ENCODE measurements at places on chromosomes 16 and 17. TPM values are rescaled to one million over a fixed set of nuclear protein-coding genes. Genes with fewer than 3 reads are reported as not detected.

DNA sequence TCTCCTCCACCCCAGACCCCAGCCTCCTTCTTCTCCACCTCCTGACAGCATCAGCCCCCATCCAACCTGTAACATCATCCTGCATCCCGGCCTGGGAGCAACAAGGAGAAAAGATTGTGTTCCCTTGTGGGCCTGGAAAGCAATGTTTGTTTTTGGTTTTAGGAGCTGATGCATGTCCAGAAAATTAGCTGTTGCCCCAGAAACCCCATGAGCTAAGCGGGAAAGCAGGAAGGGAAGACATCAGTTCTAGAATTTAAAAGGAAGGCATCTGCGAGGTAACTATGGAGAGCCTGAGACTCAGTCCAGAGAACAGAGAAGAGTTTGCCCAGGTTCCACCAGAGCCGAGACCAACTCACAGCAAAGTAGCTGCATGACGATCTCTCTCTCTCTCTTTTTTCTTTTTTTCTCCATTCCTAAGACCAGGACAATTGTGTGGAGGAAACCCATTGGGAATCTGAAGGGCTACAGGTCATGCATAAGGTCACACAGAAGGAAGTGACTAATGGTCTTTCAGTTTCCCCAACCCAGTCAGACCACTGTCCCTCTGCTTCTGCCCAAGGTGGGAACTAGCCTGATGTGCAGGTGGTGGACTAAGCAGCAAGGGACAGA is 124.4 kb downstream of the SLC39A11 start:
- no peak for DNase-seq

DNA sequence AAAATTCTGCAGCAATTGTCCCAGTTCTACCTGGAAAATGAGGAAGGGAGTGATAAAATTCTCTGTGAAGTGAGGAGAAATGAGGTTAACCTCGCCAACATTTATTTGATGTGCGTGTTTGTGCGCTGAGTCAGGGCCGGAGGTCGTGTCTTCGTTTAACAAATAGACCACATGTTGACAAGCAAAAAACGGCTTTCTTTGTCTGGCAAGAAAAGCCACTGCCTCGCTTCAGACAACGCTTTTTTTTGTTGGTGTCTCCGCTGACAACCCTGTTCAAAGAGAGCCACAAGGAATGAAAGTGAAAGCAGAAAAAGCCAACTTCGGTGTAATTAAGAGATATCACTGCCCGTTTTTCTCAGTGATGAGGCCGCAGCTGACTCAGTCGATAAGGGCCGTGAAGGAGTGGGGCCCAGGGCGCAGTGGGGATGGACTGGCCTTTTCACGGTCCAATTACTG is 510.6 kb downstream of the CDH13 start:
- peak; percentile 60 for DNase-seq

DNA sequence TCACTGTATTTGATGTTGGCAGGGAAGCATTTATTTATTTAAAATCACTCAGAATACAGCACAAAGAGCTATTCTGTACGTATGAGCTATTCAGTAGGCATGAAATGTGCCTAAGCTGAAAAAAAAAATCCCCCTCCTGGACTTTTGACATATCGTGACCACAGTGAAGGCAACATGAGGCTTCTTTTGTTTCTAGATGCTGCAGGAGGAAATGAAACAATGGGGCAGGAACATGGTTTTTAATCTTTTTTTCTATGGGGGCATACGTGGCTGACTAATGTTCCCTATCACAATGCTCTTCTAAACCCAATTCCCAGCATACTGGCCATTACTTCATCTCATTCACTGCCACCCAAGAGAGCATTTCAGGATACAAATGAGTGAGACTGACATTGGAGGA is 191.0 kb upstream of the PMFBP1 start:
- no peak for DNase-seq

DNA sequence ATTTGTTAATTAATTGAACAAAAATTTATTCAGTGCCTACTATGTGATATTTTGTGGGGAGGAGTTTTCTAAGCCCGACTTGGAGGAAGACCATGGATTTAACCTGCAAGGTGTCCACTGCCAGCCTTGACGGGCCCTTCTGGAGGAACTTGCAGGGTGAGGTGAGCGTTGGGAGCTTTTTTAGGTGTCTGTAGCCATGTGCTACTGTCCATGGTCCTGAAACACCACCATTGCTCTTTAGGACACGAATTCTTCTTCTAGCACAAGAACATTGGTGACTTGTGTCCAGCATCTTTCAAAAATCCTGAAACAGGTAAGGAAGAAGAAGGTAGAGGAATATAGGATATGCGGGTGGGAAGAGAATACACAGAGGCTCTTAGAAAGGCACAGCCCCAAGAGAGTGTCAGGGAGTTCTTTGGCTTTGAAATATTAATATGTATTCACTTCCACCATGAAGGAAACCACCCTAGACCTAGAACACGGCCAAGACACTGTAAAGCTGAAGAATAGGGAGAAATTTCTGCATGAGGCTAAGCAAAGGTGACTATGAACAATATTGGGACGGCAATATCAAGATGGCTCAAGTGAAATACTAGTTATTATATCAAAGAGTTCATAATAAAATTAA is 27.9 kb upstream of the OR4D1 start:
- peak; percentile 80 for DNase-seq

The BRIP1 gene
- 24.3 TPM for total RNA-seq

The KIF2B gene
- not detected for total RNA-seq

DNA sequence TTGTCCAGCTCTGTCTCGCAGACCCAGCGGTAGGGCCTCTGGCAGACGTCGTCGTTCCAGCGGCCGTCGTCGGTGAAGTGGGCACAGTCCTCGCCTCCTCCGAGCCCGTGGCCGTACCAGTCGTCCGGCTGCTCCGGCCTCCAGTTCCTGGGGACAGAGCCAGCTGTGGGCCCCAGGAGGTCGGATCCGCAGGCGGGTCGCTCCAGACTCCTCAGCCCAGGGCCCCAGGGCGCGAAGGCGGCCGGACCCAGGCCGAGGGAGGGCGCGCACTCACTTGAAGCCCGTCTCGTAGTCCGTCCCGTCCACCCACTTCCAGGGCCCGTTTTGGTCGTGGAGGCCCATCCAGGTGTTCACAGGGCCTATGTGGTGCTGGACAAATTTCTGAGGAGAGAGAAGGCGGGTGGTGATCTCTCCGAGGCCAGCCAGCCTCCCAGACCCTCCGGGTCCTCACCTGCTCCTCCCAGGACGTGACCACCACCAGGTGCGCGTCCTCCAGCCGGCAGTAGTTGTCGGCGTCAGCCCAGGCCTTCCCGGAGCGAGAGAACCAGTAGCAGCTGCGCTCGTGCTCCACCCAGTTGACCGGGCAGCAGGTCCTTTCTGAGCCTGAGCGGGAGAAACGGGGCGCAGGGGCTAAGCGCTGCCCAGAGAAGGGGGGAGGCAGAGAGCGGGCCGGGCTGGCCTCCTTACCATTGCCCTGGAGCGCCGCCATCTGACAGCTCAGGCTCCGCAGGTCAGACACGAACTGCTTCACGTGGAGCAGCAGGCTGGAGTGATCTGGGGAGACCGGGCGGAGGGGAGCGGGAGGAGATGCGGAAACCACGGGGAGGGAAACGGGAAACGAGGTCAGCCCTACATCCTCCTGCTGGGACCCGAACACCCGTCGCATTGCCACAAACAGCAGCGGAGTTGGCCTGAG is 5.2 kb downstream of the ASGR1 start:
- DNase-seq = peak; percentile 76

DNA sequence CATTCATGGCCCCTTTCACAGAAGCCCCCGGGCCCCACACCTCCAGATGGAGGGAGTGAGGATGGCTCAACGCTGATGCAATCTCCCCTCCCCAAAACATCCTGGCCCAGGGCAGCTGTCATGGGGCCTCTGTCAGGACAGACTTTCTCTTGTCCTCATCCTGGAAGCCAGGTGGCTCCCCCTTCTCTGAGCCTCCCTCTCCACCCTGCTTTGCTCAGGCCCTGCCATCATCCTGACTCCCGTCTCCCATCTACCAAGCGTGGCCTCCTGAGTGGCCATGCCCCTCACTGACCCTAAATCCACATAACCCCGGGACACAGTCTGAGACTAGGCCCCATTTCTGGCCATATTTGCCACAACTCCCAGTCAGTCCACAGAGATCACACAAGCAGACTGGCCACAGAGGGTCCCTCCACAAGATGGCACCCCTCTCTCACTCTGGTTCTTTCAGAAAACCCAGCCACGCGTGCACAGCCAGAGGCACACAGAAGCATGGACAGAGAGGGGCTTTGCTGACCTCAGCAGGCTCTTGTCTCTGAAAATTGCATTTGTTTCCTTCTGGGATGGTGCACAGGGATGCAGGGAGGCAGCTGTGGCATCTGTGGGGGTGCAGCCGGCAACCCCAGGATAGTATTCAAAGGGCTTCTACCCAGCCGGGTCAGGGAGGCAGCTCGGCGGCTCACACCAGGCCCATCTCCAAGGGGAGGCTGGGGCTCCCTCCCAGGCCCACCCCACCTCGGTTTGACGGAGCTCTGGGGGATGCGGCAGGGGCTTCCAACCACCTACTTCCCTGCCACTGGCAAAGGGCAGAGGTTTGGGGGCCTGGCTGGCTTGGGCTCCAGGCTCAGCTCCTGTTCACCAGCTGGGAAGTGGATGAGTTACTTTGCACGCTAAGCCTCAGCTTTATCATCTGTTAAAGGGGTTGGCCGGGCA is 16.9 kb downstream of the DOC2B start:
- DNase-seq = peak; percentile 31

DNA sequence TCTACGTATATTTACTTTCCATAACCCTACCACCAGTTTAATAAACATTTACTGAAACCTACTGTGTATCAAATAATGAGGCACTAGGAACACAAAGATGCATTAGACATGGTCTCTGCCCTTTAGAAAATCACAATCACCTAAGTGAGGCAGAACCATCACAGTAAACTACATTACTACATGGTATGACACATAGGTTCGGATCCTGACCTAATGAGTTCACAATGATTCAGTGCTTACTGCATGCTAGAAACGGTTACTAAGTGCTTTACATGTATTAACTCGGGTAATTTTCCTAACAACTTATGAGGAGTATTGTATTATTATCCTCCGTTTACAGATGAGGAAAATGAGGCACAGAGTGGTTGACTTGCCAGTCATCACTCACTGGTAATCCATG is 5.2 kb upstream of the SYNRG start:
- no peak for DNase-seq
